ENCODE measurements at places on chromosomes 16 and 17.

- DNase-seq = no peak
Observed at GRCh38 chr16:27431773-27432532, 30.0 kb downstream of the IL21R start.

GRCh38 chr17:8287651-8288335 lies 677 bp upstream of the RANGRF start:
- no peak for DNase-seq

DNA sequence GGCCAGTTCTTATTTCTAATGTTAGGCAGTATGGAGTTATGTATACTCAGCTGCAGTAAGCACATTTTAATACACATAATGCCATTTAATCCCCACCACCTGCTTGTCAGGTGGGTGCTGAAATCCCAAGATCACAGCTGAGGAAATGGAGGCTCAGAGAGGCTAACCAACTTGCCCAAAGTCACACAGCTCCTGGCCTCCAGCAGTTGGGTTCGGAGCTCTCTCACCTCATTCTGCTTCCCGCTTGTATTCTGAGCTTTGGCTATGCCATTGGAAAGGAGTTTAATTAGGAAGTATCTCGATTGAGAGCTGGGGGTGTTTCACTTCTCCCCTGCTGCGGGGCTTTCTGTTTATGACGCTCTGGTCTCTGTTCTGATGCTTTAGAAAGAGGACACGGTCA lies 72.6 kb upstream of the CACNG5 start:
- no peak for DNase-seq

DNA sequence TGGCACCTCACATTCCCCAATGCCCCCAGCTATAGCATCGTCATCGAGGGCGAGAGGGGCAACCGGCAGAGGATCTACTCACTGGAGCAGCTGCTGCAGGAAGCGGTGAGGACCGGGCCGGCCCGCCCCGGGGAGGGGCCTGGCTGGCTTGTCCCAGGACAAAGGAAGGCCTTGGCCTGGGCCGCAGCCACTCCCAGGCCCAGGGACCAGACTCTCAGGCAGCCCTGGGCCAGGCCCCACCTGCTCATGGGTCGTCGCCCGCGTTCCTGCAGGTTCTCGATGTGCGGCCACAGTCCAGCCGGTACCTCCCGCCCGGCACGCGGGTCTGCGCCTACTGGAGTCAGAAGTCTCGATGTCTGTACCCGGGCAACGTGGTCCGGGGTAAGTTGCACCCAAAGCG lies 53.4 kb downstream of the ACTG1 start:
- DNase-seq = no peak

DNA sequence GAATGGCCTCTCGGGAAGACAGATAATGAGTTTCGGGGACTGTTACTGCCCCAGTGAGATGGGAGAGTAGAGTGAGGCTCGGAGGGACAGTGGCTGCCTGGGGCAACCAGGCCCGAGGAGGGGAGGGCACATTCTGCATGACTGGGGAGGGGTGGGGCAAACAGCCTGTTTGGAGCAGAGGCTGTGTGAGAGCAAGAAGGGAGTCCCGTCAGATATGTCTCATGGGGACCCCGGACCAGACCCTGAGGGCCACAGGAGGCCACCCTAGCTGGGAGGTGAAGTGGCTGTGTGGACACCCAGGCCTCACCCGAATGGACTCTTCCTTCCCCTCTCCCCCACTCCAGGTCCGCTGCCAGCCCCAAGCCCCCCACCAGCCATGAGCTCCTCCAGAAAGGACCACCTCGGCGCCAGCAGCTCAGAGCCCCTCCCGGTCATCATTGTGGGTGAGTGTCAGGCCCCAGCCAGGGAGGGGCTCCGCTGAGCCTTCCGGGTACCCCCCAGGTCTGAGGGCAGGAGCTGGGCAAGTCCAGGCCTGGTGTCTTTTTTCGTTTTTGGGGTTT lies 4.3 kb downstream of the OSGIN1 start:
- DNase-seq = no peak

DNA sequence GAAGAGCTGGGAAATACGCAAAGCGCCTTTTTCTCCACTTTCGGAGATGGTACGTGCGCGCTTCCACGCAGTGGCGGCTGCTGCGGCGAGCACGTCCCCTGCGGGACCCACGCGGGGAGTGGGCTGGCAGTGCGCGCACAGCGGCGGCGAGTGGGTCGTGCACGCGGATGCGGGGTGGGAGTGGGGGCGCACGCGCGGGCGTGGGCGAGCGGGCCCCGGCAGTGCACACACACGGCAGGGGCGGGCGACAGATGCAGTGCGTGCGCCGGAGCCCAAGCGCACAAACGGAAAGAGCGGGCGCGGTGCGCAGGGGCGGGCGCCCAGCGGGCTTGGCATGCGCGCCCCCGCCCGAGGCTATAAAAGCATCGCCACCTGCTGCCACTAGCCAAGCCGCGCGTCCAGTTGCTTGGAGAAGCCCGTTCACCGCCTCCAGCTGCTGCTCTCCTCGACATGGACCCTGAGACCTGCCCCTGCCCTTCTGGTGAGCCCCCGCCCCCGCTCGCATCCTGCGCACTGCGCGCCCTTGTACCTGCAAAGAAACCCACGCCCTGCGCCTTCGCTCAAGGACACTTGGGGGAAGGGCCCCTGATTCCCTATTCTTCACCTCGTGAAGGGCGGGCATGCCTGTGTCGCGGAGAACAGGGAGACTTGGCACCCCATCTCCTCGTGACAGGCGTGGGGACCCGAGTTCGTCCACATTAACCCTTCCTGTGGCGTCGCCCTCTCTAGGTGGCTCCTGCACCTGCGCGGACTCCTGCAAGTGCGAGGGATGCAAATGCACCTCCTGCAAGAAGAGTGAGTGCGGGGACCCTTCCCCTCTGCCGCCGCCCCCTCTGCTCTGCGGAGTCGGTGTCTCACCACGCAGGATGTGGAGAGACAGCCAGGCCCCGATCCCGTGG lies at the start of gene MT3:
Gene MT3, plus strand, starts transcription at position 388 of the 899 bp plus-strand sequence. Its CDS starts 63 bp downstream, at position 451.
- DNase-seq = no peak

GRCh38 chr16:53061701-53062159 lies 6.9 kb downstream of the CHD9 start:
- no peak for DNase-seq

GRCh38 chr17:60699090-60699489 lies 21.4 kb downstream of the BCAS3 start:
- no peak for DNase-seq

DNA sequence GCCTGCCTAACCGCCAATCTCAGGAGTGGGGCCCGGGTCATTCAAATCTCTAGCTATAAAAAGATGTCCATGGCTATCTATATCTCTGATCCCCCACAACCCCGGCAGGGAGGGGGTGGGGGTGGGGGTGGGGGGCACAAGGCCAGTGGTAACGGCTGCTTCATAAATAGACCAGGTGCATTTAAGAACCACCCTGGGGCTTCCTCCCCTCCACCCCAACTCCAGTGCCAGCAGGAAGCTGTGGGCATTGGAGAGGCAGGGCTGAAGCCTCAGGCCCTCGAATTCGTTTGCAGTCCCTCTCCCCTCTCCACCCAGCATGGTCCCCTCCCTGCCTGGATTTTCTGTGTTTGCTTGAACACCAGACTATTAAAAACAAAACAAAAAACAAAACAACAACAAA lies 56.0 kb downstream of the RAP1GAP2 start:
- no peak for DNase-seq

DNA sequence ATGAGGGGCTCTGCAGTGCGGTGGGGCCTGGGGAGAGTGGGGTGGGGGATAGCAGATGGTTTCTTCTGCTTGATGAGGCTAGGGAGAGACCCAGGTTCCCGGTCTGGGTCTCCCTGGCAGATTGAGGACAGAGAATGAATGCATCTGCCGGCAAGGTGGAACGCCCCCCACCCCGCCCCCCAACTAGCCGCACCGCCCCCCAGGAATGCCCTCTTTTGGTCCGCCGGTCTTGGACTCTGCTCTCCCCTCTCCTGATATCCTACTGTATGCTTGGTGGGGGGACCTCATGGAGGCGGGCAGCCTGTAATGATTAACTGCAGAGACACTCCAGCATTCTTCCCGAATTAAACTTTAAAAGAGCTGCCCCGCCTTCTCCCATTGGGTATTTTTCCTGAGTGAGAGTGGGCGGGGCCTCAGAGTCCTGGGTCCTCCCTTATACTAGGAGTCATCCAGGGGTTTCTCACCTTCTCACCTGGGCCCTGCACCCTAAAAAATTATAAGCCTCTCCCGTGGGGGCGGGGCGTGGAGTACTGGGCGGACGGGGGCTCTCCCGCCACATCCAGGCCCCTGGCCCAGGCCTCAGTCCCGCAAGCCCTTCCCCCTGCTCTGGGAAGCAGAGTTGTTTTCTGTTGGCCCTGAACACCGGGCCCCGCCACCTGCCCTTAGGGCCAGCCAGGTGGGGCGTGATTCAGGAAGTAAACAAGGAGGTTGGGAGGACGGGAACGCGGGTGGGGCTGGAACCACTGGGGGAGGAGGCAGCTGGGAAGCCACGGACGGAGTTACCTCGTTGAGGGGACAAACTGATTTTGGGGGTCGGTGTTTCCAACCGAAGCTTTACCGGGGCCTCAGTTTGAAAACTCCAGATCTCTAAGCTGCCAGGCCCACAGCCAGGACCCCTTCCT lies 1.5 kb downstream of the GRB7 start:
- DNase-seq = no peak

DNA sequence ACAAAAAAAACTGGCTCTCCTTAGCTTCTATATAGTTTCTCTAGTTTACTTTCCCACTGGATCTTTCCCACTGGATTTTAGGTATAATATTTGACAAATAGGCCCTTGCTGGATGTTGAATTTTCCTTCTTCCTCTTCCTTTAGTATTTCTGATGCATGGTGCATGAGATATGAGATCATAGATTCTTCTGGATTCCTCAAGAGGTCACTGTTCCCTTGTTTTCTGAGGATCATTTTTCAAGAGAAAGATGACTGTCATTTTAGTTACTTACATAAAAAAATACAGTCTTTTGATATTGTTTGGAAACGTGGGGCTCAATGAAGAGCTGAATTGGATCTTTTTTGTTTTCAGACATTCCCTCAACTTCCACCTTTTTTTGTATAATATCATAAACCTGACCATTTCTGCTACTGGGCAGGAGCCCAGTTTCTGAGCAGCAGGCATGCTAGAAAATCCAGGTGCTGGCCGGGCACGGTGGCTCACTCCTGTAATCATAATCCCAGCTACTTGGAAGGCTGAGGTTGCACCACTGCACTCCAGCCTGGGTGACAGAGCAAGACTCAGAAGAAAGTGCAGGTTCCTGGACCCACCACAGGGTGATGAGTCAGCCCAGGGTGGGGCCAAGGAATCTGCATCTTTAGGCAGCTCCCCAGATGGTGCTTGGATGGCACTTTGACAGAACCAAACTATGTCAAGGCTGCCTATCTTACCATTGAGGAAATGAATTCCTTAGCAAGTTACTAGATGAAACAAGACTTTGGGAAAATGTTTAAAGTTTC lies 70.3 kb downstream of the SDR42E1 start:
- DNase-seq = no peak

GRCh38 chr17:49442041-49442440 lies 27.4 kb upstream of the PHB1 start:
- no peak for DNase-seq

DNA sequence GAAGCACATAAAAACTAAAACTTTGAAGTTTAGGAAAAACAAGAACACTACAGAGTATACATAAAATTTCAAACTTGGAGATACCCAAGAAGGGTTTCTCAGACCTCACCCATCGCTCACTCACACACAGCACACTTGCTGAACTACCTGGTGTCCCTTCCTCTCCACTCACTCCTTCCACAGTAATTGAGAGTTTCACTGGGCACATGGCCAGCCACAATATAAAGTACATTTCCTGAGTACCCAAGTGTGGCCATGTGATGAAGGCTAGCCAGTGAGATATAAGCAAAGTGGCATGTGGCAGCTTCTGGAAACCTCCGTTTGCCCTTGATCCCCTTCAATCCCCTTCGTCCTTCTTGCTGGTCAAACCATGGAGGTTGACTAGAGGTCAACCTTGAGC lies 11.9 kb downstream of the TOX3 start:
- DNase-seq = no peak

GRCh38 chr16:5027575-5028235 lies 6.0 kb downstream of the NAGPA start:
- DNase-seq = no peak

DNA sequence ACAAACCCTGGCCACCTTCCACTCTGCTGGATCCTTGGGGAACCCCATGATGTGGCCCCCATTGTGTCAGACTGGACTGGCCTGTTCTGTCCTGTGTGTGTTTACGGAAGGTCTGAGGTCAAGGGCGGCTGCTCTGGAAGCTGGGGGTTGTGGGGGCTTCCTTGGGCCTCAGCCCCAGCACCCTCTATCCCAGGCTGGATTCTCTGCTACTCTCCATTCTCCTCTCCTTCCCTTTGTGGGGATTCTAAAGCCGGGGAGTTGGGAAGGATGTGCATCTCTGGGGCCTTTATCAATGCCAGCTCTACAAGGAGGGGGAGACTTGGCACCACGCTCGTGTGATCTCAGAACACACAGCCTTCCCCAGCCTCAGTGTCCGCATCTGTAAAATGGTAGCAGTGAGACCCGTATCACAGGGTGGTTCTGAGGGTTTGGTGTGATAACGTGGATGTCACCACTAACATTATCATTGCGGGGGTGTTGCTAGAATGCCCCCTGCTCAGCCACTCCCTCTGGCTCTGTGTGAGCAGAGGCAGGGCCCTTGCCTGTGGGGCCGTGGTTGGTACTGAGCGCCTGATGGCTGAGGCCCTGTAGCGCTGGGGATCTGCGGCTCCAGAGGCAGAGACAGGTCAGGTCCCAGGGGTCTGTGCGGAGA lies 18.1 kb downstream of the ADGRG1 start:
- no peak for DNase-seq

- DNase-seq = no peak
Observed at GRCh38 chr17:38442548-38442947, 14.3 kb downstream of the ARHGAP23 start.

DNA sequence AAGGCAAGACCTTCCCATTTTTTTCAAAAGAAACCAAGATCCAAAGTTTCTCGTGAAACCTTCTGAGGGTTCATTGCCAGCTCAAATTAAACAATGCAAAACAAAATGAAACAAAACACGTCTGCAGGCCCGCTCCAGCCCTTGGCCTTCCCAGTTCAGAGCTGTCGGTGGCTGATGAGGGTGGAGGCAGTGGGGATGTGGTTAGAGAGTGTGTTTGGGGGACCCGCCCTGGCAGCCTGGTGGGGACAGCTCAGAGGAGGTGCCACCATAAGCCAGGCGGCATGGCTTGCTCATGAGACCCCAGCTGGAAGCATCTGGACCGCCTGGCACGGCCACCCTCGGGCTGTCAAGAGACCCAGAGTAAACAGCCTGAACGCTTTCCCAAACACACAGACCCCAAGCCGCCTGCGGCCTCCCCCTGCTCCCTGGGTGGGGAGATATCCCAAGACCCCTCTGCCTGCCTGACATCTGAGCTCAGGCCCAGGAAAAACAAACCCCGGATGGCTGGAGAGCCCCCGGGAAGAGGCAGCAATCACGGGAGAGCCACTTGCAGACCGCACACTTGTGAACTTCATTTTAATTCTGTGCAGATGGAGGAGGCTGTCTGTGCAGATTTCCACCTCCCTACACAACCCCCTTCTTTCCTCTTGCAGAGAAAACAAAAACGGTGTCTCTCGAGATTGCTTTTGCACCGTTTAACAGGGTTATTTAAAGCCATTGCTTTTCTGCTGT lies 35.4 kb upstream of the LITAF start:
- peak; percentile 14 for DNase-seq
